ENCODE measurements at places on chromosomes 7 and 10. TPM values are rescaled to one million over a fixed set of nuclear protein-coding genes. Genes with fewer than 3 reads are reported as not detected.

GRCh38 chr10:119177708-119178371 lies 772 bp downstream of the PRDX3 start:
- DNase-seq, result no peak

- peak; percentile 98 for DNase-seq
Observed at GRCh38 chr10:63629363-63630084, 108.3 kb downstream of the REEP3 start.

DNA sequence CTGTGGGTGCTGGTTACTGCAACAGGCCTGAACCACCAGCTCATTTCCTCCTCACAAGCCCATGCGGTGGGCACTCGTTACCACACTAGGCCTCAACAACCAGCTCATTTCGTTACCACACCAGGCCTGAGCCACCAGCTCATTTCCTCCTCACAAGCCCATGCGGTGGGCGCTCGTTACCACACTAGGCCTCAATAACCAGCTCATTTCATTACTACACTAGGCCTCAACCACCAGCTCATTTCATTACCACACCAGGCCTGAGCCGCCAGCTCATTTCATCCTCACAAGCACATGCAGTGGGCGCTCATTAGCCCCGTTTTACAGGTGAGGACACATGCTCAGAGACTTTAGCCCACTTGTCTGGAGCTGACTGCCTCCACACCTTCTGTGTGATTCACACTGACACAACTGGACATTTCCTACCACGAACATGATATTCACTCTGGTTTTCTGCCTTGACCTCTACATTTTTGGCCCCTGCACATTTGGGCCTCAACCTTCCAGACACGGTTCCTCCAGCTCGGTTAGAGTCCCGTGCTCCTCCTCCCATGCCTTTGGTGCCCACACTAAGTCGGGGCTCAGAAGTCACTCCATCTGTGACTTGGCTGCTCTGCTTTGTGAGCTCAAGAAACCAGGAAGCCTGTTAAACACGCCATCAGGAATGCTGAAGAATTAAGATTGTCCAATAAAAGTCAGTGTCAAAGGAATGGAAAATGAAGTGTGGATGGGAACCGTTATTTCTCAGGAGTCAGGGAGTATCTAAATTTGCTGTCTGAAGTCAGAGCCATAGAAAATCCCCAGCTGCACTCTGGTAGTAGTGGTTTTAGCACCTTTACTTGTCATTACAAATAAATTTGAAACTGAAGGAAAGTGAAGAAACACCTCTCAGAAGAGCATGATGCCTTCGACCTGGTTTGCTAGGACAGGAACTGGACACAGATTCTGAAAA lies 55.8 kb upstream of the LANCL2 start:
- no peak for DNase-seq

GRCh38 chr7:2937701-2938513 lies 93.8 kb upstream of the GNA12 start:
- no peak for DNase-seq

GRCh38 chr7:124700655-124701054 lies 64.9 kb downstream of the GPR37 start:
- DNase-seq, result no peak

- DNase-seq, result no peak
Observed at GRCh38 chr7:158396301-158396905, 191.2 kb downstream of the PTPRN2 start.

GRCh38 chr10:14625765-14626525 lies 148.8 kb downstream of the FAM107B start:
- DNase-seq, result no peak

- no peak for DNase-seq
Observed at GRCh38 chr10:89535171-89536012, at the start of gene SLC16A12. Gene SLC16A12 (minus strand): TSS chr10:89535594. CDS start chr10:89462578, 73,016 bp downstream.

GRCh38 chr7:3374239-3374638 lies 73.2 kb downstream of the SDK1 start:
- DNase-seq, result no peak

DNA sequence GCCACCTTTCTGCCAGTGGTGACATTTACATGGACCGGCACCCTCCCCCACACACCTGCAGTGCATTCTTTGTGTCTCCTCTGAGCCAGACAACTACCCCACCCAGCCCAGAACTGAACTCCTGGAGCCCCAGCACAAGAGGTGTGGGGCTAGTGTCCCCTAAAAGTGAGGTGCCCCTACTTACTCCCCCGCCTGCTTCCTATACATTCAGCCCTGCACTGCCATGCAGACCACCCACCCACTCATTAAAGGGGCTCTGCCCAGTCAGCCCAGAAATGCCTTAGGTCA lies 1.9 kb downstream of the SAP25 start:
- no peak for DNase-seq

DNA sequence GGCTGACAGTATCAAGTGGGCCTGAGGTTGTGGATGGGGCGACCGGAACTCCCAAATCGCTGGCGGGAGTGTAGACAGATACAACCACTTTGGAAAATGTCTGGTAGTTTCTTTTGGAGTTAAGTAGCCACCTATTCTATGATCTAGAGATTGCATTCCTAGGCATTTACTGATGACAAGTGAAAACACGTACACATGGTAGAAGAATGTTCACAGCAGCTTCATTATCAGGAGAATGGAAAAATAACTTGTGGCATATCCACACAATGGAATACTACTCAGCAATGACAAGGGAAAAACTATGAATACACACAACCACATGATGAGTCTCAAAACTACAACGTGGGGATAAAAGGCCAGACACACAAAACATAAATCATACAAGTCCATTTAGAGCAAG lies 146.0 kb downstream of the MYOF start:
- no peak for DNase-seq

DNA sequence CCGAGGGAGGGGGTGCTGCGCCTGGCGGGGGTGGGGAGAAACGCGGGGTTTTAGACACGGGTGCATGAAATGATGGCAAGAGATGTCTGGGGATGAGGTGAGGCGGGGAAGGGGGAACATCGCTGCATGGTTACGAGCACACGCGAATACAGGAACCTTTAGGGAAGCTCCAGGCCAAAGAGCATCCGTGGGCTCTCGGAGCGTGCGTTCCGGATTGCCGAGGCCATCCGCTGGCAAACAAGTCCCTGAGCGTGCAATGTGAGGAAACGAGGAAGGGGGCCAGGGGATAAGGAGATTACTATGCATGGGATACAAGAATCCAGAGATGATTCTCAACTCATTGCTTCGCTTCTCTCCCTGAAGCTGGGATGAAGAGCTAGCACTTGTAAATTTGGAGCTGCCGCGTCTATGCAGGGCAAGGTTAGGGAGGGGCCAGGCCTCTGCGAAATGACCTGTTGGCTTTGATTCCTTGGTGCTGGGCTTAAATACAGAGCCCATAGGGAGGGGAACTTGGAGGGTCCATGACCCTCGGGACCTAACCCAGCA lies 520 bp upstream of the WNT2 start:
- no peak for DNase-seq

DNA sequence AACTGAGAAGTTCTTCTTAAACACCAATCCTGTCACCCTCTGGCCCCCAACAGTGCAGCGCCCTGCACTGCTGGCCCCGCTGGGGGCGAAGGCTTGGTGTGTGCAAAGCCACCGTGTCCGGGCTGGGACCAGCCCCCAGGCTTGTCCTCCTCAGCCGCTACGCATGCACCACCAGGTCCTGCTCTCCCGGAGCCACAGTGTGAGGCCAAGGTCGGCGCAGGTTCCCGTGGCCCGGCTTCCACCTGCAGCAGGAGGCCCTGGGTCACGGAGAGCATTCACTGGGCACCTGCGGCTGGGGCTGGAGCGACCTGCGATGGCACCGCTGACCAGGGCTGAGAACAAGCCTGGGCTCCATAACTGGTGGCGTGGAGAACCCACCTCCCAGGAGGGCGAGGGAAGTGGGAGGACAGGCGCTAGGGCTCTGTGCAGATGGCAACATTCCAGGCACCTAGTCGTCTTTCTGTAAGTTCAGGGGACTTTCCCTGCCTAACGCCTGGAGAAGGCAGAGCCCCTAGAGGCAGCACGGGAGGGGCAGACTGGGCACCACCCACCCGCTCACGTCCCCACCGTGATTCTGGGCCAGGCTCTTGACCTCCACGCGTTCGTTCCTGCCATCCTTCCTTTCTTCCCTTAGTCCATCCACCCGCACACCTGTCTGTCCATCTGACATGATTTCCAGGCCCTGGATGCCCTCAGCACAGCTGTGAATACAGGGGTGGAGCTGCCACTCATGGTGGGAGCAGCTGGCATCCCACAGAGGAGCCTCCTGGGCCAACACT lies 271.6 kb downstream of the ELFN1 start:
- no peak for DNase-seq

GRCh38 chr7:475951-476441 lies 43.6 kb downstream of the PDGFA start:
- DNase-seq, result no peak

DNA sequence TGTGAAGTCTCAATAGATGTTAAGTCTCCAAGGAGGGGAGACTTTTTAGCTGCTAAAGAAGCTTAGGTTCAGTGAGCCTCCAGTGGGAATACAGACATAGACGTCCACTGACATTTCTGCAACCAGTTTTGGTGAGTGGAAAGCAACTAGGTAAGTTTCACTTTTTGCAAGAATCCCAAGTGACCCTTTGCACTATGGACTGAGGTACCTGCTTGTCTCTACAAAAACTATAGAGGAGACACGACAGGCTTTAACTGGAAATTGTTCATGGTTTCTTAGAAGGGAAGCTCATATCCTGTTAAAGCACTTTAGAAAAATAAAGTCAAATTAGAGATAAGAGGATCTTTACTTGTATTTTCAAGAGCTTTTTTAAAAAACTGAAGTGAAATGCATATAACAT lies 38.6 kb downstream of the GBF1 start:
- DNase-seq, result no peak

DNA sequence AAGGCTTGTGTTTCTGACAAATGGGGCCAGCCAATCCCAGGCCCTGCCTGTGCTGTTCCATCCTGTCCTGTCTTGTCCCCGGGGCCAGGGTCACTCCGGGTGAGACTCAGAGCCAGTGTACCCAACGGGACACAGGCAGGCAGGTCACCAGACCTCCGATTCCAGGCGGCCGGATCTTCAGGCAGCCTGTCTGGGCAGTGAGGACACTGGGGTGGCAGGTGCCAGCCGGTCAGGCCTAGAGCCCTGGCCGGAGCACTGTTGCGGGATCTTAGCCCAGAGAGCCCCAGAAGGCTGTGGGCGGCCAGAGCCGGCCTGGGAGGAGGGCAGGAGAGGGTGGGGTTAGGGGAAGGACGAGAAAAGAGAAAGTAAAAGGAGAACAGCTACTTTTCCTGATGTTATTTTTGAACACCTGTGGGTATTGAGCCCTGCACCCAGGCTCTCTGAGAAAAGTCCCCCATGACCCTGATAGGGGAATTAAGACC lies 134.3 kb upstream of the TNRC18 start:
- DNase-seq, result peak; percentile 91

DNA sequence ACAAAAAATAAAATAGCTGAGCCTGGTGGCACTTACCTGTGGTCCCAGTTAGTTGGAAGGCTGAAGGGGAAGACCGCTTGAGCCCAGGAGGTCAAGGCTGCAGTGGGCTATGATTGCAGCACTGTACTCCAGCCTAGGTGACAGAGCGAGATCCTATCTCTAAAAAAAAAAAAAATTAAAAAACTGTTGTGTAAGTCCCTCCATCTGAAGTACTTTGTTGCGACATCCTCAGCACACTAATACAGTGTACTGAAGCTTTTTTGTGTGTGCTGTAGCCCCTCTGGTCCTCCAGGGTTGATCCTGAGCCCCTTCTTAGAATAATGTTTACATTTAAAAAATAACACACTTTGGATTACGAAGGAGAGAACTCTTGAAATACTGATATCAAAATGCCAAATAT lies 71.3 kb downstream of the PFKFB3 start:
- DNase-seq, result no peak

GRCh38 chr10:29869593-29869992 lies 189.8 kb downstream of the JCAD start:
- no peak for DNase-seq

DNA sequence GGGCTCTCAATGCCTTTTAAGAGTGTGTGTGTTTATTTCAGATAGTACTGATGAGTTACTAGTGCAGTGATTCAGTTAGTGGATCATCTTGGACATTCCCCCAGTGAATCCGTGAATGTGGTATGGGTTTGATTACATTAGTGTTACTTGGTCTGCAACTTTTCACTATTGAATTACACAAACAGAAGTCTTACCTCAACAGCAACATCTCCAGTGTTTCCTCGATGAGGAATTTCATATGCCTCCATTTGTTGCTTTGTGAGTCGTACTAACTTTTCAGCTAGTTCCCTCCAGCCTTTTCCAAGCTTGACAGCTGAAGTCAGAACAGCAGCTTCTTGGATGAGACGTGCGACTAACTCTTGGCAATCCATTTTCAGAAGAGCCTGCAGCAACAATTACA lies 63.2 kb downstream of the MACC1 start:
- no peak for DNase-seq

DNA sequence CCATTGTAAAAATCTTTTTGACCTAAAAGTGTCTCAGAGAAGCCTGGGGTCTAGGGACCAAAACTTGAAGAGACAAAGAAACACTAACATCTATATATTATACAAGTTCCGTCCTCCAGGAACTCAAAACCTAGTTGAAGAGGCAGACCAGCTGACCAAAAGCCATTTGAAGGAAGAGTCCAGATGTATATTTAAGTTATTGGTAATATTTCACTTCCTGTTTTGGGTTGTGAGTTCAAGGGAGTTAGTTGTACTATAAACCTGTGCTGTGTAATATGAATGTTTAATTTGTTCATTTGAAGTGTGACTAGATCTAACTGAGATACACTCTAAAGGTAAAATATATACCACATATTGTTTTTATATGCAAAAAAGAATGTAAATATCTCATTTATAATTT lies 45.0 kb downstream of the CDK1 start:
- DNase-seq, result no peak

- DNase-seq, result no peak
Observed at GRCh38 chr7:4023502-4023901, 658.6 kb upstream of the FOXK1 start.

DNA sequence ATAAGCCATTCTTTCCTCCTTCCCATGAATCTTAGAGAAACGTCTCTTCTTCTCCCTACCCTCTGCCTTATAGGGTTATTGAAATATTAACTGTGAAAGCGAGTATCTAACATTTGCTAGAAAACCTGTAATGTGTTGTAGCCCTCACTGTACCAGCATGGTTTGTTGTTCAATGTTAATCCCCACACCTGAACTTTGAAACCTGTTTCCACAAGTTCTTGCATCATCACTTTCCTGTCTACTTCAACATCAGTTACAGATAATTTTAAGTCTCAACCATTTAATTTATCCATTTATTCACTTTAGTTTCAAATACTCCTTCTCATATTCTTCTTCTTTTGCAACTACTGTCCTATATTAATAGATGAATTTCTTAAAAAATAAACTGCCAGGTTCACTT lies 148.2 kb downstream of the ETV1 start:
- no peak for DNase-seq

- peak; percentile 8 for DNase-seq
Observed at GRCh38 chr7:6614953-6615722, at the start of gene ZNF853. Gene ZNF853 (plus strand): TSS chr7:6615610. CDS start chr7:6616175, 565 bp downstream.

The SKAP2 gene
- 3.0 TPM for total RNA-seq

The ARHGEF5 gene
- total RNA-seq, result not detected

The SHH gene
- total RNA-seq, result not detected

The EN2 gene
- not detected for total RNA-seq

The SLC29A3 gene
- 3.4 TPM for total RNA-seq

The GHRHR gene
- total RNA-seq, result not detected

The CYP2C19 gene
- total RNA-seq, result not detected

The CYP2C8 gene
- not detected for total RNA-seq

The SLC39A12 gene
- total RNA-seq, result not detected

The ARHGAP22 gene
- total RNA-seq, result 4.0 TPM

The ADAM12 gene
- total RNA-seq, result not detected

The DENND2A gene
- total RNA-seq, result 13.4 TPM

The LOXL4 gene
- not detected for total RNA-seq

The FAM25G gene
- total RNA-seq, result not detected

The ZNF655 gene
- total RNA-seq, result 40.9 TPM

The OTUD1 gene
- 1.5 TPM for total RNA-seq

The CEP55 gene
- total RNA-seq, result 52.9 TPM

All from G401 (cell line).